ENCODE measurements at places on chromosomes 6 and 20.

DNA sequence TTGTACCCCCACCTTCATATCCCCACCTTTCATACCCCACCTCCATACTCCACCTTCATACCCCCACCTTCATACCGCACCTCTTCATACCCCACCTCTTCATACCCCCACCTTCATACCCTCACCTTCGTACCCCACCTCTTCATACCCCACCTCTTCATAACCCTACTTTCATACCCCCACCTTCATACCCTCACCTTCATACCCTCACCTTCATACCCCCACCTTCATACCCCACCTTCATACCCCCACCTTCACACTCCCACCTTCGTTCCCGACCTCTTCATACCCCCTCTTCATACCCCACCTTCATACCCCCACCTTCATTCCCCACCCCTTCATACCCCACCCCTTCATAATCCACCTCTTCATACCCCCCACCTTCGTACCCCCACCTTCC lies 92.9 kb upstream of the NAA20 start:
- DNase-seq, result no peak

GRCh38 chr6:21180155-21180554 lies 413.4 kb upstream of the SOX4 start:
- no peak for DNase-seq

DNA sequence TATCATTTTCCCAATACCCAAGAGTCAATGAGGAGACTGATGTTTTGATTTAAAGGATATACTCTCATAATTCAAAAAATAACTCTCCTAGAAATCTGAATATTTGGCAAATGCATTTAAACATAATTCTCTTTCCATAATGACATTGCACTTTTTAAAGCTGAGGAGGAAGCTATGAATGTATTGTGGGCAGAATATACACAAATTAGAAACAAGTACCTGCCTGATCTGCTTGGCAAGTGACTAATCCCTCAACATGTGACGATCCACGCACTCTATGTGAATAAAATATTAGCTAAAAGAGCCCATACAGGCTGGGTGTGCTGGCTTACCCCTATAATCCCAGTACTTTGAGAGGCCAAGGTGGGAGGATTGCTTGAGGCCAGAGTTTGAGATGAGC lies 88.3 kb upstream of the CCDC28A start:
- DNase-seq, result no peak

DNA sequence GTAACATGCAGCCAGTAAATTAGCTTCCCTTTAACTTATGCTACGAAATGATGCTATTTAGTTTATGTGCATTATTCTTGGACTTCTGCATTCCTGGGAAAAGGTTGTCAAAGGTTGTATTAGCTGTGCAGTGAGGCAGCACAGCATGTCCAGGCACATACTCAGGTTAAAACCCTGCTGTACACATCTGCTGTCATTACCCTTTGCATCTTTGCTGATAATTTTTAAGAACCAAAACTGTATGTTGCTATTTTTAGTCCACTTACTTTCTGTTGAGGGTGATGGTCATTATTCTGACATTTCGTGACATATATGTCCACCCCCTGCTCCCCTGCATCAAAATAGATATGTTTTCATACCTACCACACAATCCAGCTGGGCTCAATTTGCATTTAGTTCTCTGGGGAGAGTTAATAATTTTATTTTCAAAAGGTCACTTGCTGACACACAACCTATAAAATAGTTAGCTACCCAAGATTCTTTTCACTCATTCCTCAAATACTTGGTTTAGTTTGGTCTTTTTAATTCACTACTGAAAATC lies 142.5 kb upstream of the SPACA1 start:
- no peak for DNase-seq

DNA sequence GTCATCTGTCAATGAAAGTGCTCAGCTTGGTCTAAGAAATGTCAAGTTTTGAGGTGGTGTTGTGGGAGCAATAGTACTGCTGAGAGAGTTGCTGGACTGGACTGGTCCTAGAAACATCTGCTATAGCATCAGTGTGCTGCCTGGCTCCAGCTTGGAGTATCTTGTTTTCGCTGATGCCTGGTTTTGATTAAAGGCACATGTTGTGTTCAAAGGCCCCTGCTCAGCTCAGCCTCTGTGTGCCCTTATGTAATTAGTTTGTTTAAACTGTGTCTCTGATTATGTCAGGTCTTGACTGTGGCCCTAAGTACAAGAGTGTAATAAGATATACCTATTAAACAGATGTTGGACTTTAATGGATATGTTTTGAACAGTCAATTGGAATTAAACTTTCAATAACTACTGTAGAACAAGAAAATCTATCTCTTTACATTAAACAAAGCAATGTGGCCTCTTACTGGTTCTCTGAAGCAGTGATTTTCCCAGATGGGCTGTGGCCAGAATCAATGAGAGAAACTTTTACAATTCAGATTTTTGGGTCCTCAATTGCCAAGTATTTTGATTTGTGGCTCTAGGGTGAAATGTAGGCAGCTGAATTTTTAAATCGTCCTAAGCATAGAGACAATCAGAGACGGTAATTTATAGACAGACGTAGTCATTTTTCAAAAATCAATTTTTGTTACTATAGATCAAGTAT lies 668.2 kb downstream of the DHX35 start:
- DNase-seq, result no peak

DNA sequence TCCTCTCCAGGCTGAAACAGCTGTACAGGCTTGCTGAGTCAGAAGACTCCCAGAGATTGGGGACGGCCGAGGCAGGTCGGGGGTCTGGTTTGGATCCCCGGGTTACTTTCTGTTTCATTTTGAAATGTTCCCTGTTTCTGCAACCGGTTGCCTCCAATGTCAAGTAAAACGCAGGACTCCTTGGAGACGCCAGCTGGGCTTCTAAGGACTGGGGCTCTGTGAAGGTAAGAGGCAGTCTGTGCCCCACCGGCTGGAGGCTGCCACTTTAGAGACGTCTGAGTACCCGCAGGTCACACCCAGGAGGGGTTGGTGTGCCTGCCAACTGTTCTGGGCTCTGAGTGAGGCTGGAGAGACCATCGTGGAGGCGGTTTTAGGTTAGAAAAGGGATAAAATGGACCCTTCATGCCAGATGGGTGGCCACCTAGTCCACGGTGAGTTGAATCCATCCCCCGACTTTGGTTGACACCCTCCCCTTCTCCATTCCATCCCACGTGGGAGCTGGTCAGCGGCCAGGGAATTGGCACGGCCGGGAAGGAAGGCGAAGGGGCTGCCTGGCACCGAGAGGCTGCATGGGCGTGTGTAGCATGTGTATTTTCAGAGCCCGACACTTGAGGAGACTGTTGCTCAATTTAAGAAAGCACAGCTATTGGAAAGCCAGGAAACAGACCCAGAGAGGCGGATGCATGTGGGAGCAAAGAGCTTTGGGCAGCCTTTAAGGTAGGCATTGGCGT lies 240.9 kb downstream of the PHACTR1 start:
- DNase-seq, result no peak

Measured in vagina (tissue), 2 donors.